Regular cardiac myocyte (primary cell): ENCODE measurements at places on chromosomes 5 and 9. TPM values are rescaled to one million over a fixed set of nuclear protein-coding genes. Genes with fewer than 3 reads are reported as not detected.

CCL21 gene
- not detected in 2 replicates for total RNA-seq

PNPLA7 gene
- total RNA-seq = 0.19 and 1.4 TPM in 2 replicates

CA9 gene
- total RNA-seq = 0.38 and 2.8 TPM in 2 replicates

TRIP13 gene
- total RNA-seq = 7.0 and 73.8 TPM in 2 replicates

MRPL22 gene
- total RNA-seq = 27.6 and 35.3 TPM in 2 replicates
